ENCODE measurements at places on chromosomes 2 and 18.

DNA sequence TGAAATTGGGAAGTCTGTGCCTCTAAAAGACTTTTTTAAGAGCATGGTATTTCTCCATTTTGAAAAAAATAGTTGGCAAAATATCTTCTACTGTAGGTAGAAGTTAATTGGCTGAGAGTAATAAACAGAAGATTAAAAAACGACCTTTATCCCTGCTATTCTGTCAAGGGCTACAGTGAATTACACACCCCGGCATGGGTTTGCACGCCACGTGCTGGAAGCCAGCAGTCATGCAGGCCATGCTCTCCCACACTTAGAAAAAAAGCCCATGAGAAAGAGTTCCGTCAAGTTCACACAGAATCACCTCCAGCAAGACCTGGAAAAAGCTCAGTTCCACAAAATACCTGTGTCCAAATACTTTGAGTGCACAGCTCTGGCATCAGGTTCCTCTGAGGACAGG, 26.8 kb downstream of the FAM110C start:
- DNase-seq = peak; percentile 46

DNA sequence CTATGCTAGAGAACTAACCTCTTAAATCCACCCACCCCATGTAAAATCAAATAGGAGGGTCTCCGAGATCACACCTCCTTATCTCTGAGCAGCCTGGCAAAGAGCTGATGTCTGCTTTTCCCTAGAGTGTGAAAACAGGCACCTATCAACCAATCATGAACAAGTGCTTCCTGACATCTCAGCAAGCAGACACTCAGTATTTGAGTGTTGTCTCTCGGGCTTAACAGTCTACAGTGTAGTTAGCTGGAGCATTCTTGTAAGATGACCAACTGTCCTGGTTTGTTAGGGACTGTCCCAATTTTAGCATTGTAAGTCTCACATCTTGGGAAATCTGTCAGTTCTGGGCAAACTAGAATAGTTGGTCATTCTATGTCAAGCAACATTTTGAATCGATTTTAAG, 26.4 kb downstream of the MARCHF4 start:
- no peak for DNase-seq

- no peak for DNase-seq
Measured at GRCh38 chr2:101577173-101577572, 102.3 kb upstream of the RFX8 start.

DNA sequence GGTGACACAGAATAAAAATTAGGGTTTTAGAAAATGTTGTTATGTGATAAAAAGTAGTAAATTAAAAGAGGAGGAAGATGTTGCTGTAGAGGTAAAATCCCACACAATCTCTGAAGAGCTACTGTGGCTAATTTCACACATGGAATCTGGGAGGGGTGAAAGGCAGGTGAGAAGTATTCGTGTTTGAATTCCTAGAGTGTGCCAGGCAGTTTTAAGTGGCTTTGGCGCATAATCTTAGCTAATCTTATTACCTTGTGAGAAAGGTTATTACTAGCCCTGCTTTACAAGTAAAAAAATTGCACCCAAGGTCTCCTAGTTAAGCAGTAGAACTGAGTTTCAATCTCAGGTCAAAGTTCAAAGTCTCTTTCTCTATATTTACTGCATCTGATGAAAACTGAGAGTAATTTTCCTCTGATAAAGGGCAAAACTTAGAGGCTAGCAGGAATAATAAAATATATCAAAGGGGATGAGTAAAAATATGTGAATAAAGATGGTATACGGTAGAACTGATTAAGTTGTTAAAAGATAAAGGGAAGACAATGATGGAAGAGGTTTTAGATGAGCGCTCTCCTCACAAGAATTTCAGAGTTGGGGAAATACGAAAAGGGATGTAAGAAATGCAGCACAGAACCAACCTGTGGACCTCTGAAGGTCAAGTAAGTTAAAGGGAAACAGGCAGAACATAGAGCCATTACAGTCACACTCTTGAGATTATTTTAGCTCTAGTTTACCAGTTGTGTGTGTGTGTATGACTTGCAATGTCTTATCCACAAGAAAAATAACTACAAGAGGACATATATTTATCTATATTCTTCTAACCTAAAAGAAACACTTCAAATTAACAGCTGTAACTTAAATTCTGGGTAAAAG, 34.8 kb downstream of the GAREM1 start:
- no peak for DNase-seq

DNA sequence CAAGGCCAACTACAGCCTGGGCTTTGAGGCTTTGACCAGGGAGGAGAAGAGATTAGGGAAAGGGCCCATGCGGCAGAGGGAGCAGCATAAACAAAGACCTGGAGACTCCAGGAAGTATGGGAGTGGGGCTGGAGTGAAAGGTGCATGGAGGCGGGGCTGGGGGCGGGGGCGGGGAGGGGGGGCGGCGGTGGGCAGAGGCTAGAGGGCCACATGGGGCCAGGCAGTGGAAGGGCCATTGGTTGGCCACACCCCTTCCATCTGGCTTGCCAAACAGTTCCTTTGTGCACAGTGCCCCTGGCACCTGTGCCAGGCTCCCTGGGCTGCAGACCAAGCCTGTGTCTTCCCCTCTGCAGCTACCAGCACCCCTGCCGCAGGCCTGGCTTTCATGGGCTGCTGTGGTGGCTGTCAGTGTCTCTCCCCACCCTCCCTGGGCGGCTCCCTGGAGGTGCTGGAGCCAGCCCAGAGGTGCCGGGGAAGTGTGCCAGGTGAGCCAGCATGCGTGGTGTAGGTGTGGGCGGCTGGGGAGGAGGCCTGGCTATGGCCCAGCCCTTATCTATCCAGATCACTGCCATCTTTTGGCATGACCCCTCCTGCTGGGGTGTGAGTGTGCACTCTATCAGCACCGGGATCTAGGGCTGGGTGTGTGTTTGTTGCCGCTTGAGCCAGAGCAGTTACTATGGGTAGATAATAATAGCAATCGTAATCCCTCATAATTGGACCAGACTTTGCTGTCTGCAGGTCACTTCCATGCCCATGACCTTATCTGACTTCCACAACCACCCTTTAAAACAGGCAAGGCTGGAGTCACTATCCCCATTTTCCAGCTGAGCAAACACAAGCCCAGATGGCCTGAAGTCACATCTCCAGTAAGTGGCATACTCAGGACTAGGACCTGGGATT, 30.5 kb downstream of the DNMT3A start:
- peak; percentile 83 for DNase-seq

GRCh38 chr2:231655894-231656293, 52.4 kb upstream of the PTMA start:
- DNase-seq = no peak

DNA sequence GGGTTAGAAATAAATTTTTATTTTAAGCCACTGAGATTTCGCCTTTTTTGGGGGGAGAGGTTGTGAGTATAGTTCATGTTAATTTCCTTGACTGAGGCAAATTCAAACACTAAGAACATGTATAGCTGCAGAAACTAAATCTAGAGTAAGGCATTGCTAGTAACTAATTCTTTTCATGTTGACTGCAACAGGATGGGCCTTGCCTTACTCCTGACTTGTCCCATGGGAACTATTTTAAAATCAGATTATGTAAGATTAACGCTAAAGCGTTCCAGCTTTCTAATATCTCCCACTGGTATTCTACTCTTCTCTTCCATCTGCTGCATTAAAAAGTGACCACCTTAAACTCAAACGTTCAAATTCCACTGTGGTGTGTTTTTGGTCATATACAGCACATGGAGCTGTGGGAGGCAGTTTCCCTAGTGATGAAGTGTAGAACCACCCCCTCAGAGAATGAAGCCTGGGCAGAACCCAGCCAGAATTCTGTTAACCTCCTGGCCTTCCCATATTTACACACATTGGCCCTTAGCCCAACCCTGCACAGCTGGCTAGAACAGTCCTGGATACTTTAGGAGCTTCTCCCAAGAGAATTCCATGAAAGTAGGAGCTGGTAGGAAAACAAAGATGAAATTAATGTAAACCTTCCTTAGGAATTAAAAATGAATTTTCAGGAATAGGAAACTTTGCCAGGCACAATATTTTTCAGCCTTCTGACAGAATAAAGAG, 687.8 kb downstream of the SLC4A3 start:
- DNase-seq = no peak

DNA sequence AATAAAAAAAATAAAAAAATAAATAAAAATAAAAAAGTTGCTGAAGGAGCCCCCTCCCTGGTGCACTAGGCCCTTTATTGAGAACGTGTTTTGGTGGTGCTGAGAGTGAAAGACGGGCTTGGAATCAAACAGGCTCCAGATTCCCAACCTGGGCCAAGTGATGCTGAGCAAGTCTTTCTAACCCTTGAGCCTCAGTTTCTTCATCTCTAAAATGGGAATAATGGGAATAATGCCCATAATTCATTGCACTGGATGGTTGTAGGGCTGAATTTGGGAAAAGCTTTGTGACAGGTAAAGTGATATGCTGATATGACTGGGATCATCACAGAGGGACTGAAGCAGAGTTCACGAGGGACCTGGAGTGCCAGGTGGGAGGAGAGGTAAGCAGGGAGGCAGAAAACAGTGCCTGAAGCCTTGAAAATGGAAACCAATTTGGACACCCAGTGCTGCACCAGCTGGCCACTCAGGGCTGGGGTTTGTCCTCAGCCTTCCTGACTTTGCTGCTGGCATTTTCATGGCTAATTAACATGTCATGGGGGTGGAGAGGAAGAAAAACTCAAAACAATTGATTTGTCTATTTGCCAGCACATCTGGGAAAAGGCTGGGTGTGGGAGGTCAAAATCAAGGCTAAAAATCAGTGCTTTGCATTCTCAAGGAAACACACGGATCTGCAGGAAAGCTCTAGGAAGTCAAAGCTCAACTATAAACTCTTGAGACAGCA, 241.3 kb downstream of the LOXHD1 start:
- no peak for DNase-seq

DNA sequence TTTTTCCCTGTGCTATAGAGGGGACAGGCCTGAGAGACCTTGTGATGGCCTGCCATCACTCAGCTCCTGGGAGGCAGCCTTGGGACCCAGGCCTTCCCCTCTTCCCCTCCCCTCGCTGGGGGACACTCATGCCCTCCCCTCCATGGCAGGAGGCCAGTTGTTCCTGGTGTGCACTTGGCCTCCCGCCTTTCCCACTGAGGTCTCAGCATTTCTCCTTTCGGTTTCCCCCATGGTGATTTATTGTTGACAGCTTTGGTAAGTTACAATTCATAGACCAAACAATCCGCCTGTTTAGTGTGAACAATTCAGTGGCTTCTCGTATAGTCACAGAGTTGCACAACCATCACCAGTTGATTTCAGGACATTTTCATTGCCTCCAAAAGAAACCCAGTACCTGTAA, 10.2 kb upstream of the CNDP1 start:
- no peak for DNase-seq

DNA sequence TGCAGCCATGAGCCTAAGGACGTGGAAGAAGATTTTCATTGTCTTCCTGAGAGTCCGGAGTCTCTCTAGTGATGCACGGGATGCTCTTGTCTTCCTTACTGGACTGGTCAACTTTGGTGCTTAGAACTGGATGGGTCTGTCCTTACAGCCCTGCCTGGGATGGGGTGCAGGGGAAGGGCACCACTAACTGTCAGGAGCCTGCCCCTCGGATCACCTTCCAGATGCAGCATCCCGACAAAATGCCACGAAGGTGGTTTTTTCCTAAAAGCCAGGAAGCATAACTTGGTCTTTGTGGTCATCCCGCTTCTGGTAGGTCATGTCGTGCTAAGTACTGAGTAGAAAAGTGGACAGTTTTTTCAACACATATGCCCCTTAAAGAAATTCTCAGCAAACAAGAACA, 207.4 kb upstream of the TWIST2 start:
- peak; percentile 5 for DNase-seq

DNA sequence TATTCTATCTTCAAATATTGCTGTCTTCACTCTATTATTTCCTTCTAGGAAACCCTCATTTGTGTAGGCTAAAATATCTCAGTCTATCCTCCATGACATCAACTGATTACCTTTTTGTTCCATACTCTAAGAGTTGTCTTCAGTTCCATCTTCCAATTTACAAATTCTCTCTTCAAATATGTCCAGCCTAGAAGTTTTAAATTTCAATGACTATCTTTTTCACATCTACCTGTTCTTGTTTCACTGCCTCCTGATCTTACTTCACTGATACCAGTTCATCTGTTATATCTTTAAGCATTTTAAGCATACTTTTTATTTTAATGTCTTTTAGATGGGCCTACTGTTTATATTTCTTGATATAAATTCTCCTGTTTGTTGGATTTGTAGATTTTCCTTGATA, 53.6 kb upstream of the COX7A2L start:
- no peak for DNase-seq

- no peak for DNase-seq
Measured at GRCh38 chr2:53933329-53933728, 37.5 kb downstream of the PSME4 start.

DNA sequence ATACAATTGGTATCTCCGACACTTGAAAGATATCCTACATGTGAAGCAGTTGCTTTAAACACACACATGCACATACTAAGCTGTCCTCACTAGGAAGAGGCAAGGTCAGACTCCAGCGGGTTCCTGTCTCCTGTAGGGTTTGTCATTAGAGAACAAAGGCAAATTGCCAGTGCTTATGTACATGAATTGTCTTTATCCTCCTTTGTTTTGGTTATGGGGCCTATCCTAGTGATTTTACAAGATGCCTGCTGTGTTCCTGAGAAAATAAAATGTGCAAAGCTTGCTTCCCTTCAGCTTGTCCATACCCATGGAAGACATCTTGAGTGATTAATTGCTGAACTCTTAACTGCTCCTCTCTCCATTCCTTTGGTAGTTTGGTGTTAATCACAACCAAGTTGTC, 86.7 kb upstream of the SLC39A10 start:
- no peak for DNase-seq

DNA sequence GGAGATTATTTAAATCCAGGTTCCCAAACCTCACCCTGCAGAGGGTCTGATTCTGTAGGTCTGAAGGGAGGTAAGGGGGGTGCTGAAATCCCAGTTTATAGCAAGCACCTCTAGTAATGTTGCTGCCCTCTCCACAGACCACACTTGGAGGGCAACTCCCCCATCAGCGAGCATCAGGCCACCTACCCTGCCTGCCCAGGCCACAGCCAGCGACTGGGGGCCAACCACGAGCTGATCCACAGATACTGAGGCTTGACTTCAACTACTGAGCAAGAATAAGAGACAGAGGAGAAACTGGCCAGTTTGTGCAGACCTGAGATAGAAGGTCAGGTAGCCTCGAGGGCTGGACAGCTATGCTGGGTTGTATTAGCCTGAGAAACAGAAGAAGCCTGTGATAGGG, 36.3 kb upstream of the LBH start:
- DNase-seq = no peak

DNA sequence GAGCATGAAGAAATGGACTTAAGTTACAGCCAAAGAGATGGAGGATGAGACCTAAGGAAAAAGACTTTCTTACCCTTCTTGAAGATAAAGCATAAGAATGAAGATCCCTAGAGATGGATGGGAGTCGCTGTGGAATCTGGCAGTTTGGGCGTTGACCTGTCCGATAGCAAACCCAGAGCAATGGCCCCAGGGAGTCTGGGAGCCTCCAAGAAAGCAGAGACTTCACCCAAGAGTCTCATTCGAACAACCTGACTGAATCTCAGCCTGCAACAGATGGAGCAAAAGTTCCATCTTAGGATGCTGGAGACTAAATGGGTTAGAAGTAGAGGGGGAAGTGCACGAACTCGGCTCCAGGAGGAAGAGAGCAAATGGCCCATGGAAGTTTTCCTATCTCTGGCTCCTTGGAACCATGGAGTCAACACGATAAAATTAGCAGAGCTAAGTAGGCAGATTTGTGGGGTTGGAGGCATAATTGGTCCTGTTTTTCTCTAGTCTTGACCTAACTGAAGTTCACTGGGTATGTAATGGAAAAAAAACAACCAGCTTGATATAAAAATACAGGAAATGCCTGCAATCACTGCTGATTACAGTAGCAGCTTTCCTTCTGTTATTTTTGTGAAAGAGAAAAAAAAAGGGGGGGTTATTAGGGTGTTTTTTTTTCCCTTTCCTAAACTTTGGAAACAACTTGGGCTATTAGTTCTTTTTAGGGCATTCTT, 178.4 kb upstream of the EPAS1 start:
- DNase-seq = no peak

GRCh38 chr2:197152451-197153228, 157.9 kb downstream of the ANKRD44 start:
- DNase-seq = no peak

Measured in mucosa of gallbladder (tissue), 1 donor.